ENCODE measurements at places on chromosomes 7 and 10.

GRCh38 chr7:155842496-155843265 is 30.4 kb upstream of the SHH start:
- no peak for DNase-seq

DNA sequence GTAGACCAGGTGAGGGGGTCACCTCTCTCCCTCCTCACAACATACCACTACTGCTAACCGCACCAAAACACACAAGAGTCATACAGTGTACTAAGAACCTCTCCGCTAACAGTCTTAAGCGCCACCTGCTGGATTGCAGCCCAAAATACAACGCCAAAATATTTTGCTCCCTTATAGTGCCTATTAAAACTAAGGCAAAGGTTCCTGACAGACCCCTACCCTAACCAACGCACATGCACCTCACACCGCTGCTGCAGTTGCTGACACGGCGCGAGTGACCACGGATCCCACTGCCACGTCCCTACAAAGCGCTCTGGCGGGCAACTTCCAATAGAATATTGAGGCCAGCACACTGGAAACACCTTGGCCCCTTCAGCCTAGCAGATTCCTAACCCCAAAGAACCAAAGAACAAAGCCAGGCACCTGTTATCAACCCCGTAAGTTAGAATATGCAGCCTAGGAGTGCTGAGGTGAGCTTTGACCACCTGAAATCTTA is 563.6 kb upstream of the SEMA3D start:
- no peak for DNase-seq

GRCh38 chr10:92207061-92207460 is 83.8 kb downstream of the CPEB3 start:
- DNase-seq = no peak

- DNase-seq = no peak
Observed at GRCh38 chr10:2556883-2557282, 510.5 kb upstream of the PFKP start.

- no peak for DNase-seq
Observed at GRCh38 chr7:84137812-84138211, 56.8 kb downstream of the SEMA3A start.

- no peak for DNase-seq
Observed at GRCh38 chr10:74289951-74290350, 138.9 kb downstream of the ADK start.

GRCh38 chr7:155303897-155304296 is 6.2 kb downstream of the INSIG1 start:
- DNase-seq = no peak

DNA sequence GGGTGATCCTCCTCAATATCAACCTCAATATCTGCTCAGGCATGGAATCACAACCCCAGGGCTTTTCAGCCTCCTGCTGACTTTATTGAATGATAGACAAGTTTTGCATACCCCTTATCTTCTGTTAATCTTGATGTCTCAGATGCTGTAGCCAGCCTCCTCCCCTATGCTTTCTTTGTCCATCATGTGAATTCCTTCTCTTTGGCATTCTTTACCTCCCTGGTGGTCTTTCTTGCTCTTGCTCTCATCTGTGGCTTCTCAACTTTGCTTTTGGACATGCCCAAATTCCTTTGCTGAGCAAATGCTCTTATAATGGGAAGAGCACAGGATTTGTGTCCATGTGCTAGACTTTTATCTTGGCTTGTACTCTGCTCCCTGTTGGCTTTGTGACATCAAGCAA is 73.4 kb upstream of the FAM13C start:
- no peak for DNase-seq

GRCh38 chr7:6159097-6159483 is 113.3 kb downstream of the CYTH3 start:
- DNase-seq = no peak

DNA sequence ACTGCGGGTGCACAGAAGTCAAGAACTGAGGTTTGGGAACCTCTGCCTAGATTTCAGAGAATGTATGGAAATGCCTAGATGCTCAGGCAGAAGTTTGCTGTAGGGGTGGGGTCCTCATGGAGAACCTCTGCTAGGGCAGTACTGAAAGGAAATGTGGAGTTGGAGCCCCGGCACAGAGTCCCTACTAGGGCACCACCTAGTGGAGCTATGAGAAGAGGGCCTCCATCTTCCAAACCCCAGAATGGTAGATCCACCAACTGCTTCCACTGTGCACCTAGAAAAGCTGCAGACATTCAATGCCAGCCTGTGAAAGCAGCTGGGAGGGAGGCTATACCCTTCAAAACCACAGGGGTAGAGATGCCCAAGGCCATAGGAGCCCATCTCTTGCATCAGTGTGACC is 1336.0 kb upstream of the CELF2 start:
- DNase-seq = no peak

Measured in stimulated activated CD4-positive, alpha-beta T cell treated with anti-CD3 and anti-CD28 coated beads, Interleukin-1b, Interleukin-23, amount 100 ng/mL, for 1 hour (primary cell).